ELR (cell line): ENCODE measurements at places on chromosomes 7 and 10.

DNA sequence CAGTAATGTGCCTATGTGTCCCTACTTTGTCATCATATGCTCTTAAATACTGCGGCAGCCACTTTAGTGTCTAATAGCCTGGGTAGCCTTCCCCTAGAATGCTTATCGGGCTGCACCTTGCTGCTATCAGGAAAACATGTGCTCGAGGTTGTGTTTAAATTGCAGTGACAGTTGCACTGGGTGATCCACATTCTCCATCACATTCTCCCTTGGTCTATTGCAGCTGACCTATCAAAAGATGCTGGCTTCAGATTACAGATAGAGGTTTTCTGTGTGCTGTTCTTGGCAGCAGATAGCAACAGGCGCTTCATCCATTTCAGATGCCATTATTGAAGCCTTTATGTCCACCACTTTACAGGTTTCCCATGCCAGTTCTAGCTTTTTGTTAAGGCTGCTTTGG lies 130.1 kb upstream of the MDFIC start:
- no peak for DNase-seq

DNA sequence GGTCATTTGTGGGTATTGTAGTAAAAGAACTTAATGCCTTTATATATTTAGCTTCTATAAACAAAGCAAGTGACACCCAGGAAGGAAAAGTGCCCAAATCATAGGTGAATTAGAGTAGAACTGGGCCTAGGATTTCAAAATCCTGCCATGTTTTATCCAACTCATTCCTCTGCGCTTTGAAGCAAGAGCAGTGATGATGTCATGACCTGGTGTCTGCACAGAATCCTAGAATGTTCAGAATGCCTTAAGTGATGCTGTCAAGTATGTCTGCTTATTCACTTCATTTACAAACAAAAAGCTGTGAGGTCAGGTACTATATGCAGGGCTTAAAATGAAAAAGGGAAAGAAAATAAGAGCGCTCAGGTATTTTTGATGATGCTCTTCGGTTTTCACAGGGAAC lies 737.2 kb upstream of the ANKRD30A start:
- DNase-seq, result no peak

GRCh38 chr7:18653381-18654155 lies 158.0 kb downstream of the HDAC9 start:
- no peak for DNase-seq

DNA sequence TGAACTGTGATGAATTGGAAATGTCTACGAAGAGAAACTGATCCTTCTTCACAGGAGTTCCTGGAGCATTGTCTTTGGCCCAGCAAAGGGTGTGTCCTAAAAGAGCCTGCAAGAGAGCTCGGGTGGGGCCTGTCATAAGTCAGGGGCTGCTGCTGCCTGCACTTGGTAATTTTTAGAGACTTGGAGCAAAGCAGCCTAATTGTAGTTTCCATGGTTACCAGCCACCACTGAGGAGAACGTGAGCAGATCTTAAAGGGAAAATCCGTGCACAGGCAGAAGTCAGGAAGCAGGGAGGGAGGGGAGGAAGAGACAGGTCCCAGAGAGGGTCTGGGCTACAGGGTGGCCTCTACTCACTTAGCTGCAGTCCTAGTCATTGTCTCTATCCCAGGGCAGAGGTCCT lies 463.6 kb downstream of the PLXNA4 start:
- no peak for DNase-seq

- DNase-seq, result no peak
Observed at GRCh38 chr10:44245601-44245938, 139.3 kb downstream of the CXCL12 start.

DNA sequence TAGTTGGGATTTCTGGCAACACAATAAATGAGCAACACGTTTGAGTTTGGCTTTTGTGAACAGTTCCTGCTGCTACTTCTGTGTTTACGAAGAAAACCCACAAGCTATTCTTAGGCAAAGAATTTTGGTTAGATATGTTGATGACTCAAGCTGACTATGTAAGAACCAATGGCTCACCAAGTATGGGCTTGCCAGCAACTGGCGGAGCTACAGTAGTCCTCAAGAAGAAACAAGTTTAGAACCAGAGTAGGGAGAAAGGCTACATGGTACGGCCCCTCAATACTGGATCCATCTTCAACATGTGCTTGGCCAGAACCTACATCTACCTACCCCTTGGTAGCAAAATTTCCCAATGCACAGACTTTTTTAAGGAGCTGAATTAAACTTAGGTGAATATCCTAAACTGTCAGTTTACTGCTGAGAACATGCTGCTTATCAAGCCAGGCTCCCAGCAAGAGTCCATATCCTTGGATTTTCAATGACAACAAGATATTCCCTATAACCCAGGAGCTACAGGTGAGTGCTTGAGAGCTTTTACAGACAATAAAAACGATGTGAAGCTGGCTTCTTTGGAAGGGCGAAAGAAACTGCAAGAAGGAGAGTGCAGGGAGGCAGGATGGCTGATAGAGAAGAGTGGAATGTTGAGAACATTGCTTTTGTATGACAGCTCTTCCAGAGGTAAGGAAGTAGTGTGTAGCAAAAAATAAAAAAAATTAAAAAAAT lies 74.3 kb upstream of the ASAH2 start:
- peak; percentile 98 for DNase-seq

- DNase-seq, result peak; percentile 76
Observed at GRCh38 chr10:12710594-12711349, 290.7 kb downstream of the CCDC3 start.

GRCh38 chr7:142647749-142648148 lies 101.5 kb upstream of the PRSS1 start:
- no peak for DNase-seq

GRCh38 chr7:105878746-105879605 lies 2.6 kb upstream of the ATXN7L1 start:
- no peak for DNase-seq

DNA sequence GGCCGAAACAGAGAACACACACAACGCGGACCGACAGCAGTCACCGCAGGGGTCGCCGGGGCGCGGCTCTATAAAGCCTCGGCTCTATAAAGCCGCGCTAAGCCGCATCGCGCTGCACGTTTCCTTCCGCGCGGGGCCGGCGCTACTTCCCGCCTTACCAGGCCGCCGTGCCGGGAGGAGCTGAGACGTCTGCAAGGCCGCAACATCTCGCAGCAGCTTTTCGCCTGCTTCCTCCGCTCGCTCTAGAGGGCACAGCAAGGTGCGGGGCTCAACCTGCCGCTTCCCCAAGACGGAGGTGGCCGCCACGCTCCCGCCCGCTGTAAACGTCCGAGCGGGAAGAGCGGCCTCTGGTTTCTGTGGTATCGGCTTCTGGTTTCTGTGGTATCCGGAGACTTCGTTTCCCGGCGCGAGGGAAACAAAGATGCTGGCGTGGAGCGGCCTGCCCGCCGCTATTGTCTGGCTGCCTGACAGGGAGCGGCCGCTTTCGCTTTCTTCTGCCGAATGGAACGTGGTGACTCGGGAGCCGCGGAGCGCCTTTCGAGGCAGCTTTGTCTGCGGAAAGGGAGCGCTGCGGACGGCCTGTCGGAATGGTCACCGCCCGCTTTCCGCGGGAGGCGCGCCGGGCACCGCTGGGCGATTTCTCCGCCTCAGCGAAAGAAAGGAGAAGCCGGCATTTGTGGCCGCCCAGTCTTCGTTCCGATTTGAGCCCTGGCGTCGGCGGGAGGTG lies 91.8 kb downstream of the SPAG6 start:
- DNase-seq, result peak; percentile 92

GRCh38 chr10:35056686-35057085 lies 33.5 kb downstream of the CUL2 start:
- peak; percentile 59 for DNase-seq
